ENCODE measurements at places on chromosomes 1 and 21.

DNA sequence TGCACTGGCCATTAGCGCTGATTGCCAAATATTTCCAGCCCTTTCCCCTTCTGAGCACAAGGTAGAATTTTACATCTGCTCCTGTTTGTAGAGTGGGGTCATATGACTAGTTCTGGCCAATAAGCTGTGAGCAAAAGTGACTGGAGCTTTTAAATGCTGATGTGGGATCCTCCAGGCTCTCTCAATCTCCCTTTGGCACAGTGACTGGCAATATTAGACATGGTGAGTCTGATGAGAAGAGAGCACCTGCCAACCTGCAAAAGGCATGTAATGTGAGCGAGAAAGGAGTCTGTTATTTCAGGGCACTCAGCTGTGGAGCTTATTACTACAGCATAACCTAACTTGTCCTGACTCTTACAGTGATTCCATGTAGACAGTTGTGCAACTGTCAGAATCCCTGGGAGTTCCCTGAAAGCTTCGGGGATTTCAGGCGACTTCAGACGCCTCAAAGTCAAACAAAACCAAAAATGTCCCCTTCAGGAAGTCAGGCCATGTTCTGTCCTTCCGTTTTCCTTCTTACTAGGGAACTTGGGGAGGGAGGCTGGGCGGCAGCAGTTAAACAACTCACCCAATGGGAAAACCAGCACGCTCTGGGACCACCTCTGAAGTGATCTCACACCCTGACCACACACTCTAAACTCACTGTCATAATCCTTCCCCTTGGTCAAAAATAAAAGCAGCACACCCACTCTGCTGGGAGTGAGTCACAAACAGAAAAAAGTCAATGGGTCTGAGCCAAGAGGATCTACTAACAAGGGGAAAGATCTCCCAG is 3.6 kb upstream of the RASSF5 start:
- peak; percentile 80 for DNase-seq

DNA sequence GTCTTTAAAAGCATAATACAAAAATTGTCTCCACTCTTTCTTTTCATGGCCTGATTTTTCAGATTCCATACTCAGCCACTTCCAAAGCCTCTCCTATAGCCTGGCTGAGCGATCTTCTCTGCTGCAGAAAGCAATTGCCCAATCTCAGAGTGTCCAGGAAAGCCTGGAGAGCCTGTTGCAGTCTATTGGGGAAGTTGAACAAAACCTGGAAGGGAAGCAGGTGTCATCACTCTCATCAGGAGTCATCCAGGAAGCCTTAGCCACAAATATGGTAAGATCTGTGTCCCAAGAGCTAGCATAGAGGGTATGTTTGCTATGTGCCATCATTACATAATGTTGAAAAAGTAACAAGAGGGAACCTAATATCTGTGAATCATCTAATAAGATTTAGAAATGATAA is 130.7 kb upstream of the BMP8A start:
- DNase-seq = no peak

GRCh38 chr1:14948112-14948652 is 205.4 kb upstream of the TMEM51 start:
- no peak for DNase-seq

GRCh38 chr1:231172411-231172810 is 10.6 kb downstream of the TRIM67 start:
- DNase-seq = no peak

DNA sequence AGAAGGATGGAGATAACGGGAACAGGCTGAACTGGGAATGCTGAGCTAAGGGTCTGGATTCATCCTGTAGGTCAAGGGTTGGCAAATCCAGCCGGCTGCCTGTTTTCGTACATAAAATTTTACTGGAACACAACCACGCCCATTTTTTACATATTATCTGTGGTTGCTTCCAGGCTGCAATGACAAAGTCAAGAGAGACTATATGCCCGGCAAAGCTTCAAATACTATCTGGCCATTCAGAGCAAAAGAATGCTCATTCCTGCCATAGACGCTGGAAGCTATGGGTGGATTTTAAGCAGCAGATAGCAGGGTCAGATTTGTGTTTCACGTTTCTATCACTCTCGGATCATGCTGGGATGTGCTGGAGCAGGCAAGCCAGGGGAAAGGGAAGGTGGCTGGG is 137.9 kb upstream of the EDN2 start:
- DNase-seq = no peak

All from GM13977 (cell line).